HS-27A (cell line): ENCODE measurements at places on chromosomes 13 and 19.

- DNase-seq, result no peak
These were observed 5.5 kb downstream of the SIN3B start for GRCh38 chr19:16834747-16835146.

- DNase-seq, result no peak
These were observed 1921.1 kb downstream of the OLFM4 start for GRCh38 chr13:54949735-54950134.

DNA sequence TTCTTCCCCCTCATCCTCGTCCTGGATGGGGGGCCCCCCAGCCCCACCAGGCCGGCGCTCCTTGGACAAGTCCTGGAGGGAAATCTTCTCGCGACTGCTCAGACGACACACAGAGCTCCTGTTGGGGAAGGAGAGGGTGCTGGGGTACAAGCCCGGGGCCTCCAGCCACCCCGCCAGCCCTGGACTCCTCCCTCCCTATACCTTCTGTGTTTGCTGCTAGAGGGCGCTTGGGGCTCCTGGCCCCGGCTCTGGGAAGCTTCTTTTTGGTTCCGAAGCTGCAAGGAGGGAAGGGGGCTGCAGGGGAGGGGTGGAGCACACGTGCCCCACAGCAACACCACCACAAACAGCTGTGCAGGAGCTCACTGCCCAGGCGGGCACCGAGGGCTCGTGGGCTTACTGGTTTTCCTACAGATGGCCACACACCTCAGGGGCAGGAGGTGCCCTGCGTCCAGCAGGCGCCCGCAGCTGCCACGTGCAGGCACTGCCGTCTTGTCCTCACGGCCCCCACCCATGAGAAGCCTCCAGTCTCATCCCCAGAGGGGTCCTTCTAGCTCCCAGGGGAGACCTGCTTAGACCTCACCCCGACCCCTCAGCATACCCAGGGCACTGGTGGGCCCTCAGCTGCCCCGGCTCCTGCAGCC lies 20.5 kb downstream of the EPS8L1 start:
- DNase-seq, result no peak

GRCh38 chr19:50837300-50837699 lies 3.9 kb upstream of the KLK15 start:
- no peak for DNase-seq

- DNase-seq, result peak; percentile 29
These were observed 44.7 kb upstream of the LATS2 start for GRCh38 chr13:21106089-21106488.

- DNase-seq, result no peak
These were observed 72.4 kb upstream of the TSC22D1 start for GRCh38 chr13:44648392-44649103.

- DNase-seq, result peak; percentile 11
These were observed 499 bp downstream of the LSM7 start for GRCh38 chr19:2327773-2328400.

DNA sequence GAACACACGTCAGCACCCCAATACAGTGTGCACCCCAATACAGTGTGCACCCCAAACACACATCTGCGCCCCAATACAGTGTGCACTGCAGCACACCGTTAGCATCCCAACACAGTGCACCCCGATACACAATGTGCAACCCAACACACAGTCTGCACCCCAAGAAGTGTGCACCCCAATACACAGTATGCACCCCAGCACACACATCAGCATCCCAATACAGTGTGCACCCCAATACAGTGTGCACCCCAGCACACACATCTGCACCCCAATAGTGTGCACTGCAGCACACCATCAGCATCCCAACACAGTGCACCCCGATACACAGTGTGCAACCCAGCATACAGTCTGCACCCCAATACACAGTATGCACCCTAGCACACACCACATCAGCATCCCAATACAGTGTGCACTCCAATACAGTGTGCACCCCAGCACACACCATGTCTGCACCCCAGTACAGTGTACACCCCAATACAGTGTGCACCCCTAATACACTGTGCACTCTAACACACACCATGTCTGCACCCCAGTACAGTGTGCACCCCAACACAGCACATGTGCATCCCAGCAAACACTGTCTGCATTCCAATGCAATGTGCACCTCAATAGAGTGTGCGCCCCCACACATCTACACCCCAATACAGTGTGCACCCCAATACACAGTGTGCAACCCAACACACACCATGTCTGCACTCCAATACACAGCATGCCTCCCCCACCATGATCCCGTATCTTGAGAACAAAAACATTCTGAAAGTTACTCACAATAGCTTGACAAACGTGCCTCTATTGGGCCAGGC lies 855 bp upstream of the CARS2 start:
- DNase-seq, result no peak

GRCh38 chr19:1249298-1249989 lies 1.1 kb downstream of the MIDN start:
- DNase-seq, result no peak

DNA sequence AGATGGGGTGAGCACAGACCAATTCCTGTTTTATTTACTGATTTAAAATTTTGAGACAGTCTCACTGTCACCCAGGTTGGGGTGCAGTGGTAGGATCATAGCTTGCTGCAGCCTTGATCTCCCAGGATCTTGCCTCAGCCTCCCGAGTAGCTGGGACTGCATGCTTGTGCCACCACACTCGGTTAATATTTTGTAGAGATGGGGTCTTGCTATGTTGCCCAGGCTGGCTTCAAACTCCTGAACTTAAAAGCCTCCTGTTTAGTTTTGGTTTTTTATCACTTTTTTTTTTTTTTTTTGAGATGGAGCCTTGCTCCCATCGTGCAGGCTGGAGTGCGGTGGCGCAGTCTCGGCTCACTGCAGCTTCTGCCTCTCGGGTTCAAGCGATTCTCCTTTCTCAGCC lies 4.7 kb downstream of the UBA52 start:
- no peak for DNase-seq

- no peak for DNase-seq
These were observed 4.7 kb downstream of the ALOX5AP start for GRCh38 chr13:30739761-30740642.

- DNase-seq, result no peak
These were observed 69.7 kb upstream of the SIAH3 start for GRCh38 chr13:45921162-45921736.

GRCh38 chr19:21362291-21362690 lies 3.5 kb downstream of the ZNF738 start:
- no peak for DNase-seq

DNA sequence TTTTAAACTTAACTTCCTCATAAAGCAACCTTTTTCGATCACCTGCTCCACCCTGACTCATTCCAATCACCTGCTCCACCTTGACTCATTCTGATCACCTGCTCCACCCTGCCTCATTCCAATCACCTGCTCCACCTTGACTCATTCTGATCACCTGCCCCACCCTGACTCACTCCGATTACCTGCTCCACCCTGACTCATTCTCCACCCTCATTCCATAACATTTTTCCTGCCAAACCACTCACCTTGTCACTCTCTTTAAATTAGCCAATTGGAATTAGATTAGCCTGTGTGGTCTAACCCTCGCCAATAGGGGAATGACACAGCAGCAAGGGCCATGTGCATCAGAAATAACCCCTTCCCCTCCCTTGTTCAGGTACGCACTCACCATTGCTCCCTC lies 31.9 kb upstream of the ZNF83 start:
- no peak for DNase-seq

GRCh38 chr13:46728777-46729176 lies 68.2 kb downstream of the ESD start:
- DNase-seq, result no peak

DNA sequence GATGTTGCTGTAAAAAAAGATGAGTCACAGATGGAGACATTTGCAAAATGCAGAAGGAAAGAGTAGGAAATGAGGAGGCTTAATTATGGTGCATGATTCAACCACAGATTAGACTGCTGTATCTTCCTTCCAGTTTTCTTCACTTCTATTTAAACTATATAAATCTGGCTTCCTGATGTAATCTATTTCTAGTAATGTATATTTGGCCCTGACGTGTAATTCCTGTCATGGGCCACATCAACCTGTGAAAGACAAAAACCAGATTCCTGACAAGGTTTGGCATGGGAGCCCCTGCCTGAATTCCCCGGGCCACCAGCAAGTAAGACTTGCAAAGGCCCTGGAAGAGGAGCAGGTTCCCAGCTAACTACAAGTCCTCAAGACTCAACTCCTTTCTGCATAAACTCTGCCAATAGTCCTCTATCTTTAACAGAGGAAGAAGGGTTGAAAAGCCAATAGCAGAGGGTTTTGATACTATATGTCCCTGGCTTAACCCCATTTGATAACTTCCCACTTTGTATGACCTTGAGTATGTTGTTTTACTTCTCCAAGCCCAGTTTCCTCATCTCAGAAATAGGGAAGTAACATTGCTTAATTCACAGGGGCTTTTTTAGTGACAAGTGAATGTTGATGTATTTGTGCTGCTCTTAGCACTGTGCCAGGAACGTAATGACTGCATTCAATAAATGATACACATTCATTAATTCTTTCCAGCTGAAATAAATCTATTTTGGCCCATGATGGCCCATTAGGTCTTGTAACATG lies 172.7 kb downstream of the SPRY2 start:
- DNase-seq, result no peak

DNA sequence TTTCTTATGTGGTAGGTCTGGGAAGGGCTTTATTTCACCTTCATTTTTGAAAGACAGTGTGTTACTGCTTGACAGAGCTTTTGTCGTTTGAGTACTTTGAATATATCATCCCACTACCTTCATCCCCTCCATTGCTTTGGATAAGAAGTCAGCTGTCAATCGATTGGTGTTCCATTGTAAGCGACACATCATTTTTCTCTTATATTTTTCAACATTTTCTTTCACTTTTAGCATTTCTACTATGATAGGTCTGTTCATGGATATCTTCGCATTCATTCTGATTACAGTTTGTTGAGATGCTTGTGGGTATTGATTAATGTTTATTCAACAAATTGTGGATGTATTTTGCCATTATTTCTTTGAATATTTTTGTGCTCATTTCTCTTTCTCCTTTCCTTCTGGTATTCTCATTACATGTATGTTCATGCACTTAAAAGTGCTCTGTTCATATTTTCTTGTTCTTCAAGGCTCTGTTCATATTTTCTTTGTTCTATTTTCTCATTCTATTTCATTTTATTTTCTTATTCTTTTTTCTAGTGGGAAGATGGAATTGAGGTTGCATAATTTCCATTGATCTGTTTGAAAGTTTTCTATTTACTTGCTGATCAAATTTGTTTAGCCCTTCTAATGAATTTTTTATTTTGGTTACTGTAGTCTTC lies 29.2 kb downstream of the ZNF546 start:
- DNase-seq, result no peak

GRCh38 chr13:90118467-90119071 lies 1228.9 kb upstream of the MIR17HG start:
- DNase-seq, result no peak

GRCh38 chr19:35149463-35149862 lies 5.1 kb upstream of the FXYD5 start:
- DNase-seq, result no peak

- DNase-seq, result no peak
These were observed 214.4 kb downstream of the SPRY2 start for GRCh38 chr13:80126389-80127068.

GRCh38 chr13:104944176-104944575 lies 1591.3 kb downstream of the EFNB2 start:
- no peak for DNase-seq

- DNase-seq, result no peak
These were observed 5.0 kb upstream of the FDX2 start for GRCh38 chr19:10320602-10321416.

DNA sequence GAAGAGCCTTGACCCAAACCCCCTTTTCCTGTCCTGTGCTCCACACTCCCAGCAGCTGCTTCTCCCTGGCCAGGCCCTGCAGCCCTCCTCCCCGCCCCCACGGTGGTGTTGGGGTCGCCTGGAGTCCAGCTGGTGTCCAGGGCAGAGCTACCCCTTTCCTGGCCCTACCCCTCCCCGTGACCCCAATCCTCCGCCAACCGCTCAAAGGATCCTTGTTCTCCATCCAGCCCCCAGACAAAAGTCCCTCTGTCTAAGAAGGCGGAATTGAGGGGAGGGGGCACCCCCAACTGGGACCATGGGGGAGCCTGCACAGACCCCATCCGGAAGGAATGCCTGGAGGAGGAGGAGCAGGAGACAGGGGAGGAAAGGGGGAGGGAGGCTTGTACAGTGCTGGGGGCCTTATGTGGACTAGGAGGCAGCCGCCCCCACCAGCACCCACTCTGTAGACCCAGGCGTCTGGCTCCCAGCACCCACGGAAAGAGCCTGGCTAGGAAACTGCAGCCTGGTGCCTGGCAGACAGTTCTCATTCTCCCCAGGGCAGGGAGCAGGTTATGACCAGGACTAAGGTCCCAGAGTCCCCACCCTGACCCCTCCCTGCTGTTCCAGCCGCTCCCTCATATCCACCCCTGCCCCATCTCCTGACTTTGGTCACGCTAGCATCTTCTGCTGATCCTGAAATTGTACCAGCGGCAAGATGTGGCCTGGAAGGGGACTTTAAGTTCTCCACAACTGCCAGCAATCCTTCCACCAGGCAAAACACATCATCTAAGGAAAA lies at the start of gene FXYD3:
FXYD3 (plus strand) TSS at position 647 of the 775 bp plus-strand sequence. CDS start 3,554 bp downstream, outside the sequence.
- no peak for DNase-seq

GRCh38 chr19:3968556-3969434 lies 2.1 kb downstream of the DAPK3 start:
- DNase-seq, result peak; percentile 97

GRCh38 chr13:37173214-37173613 lies 67.8 kb upstream of the CSNK1A1L start:
- no peak for DNase-seq

DNA sequence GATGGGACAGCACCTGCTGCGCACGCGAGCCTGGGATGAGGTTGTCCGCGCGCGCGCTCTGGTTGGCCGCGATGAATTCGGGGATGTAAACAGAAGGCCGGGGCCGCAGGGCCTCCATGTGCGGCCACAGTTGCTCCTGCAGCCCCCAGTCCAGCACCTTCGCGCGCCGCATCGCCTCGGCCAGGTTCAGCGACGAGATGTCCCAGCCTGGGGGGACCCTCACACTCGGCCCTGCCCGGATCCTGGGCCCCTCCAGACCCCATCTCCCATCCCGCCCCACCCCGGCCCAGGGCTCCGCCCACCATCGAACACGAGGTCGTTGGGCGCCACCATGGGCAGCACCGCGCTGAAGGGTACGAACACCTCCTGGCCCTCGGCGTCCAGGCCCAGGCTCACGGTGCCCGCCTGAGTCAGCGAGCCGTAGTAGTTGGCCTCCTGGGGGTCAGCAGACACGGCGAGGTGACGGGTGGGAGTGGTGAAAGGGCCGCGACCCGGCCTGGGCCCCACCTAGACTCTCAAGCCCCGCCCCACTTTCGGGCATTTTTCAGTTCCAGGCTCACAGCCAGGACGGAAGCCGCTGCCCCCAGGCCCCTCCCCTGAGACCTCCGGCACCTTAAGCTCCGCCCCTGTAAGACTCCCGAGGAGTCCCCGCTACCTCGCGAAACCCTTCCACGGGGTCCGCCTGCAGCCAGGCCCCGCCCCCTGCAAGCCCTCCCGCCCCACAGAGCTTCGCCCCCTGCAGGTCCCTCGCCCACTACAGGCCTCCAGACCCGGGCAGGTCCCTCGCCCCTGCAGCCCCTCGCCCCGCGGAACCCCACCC lies 1.1 kb downstream of the ISYNA1 start:
- no peak for DNase-seq

- no peak for DNase-seq
These were observed 58.1 kb downstream of the KCNRG start for GRCh38 chr13:50073340-50073739.

DNA sequence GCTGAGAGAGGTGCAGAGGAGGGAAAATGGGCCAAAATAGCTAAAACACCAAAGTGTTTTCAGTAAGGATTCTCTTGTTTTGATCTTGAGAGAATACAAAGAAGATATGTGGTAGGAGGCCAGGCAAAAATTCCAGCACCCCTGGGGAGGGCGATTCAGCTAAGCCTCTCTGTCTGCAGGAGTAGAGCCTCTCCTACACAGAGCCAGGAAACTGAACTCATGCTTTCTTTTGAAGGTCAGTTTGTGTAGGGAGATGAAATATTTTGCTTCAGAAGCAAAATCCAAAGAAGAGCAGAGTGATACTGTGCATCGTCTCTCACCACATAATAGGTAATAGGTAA lies 565.0 kb downstream of the FGF9 start:
- no peak for DNase-seq
